ENCODE measurements at places on chromosomes 12 and 14.

GRCh38 chr14:35682802-35683201 is 126.3 kb downstream of the RALGAPA1 start:
- DNase-seq = no peak

DNA sequence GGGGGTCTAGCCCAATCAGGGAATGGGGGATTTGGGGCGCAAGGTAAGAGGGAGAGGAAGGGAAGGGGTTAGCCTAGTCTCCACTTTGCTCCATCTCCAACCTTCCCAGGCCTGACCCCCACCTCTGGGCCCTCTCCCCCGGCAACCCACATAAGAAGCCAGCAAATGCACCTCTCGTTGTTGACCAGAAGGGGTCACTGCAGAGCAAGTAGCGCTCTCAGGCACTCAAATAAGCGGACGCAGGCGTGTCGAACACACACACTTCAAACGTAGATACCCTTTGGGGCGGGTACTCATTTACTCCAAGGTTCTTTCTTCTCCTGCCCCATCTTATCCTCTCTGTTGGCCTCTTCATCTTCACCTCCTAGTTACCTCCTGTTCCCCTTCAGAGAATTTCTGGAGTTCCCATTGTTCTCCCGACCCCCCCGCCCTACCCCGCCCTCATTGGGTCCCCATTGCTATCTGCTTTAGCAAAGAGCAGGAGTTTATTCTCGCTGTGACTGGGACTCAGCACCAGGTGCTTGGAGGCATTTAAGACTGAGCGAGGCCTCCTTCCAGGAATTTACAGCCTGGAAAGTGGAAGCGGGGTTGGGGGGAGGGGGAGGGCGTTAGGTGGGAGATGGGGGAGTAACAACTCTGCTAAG is 1.5 kb upstream of the SRRM4 start:
- DNase-seq = peak; percentile 66

GRCh38 chr12:116922194-116922897 is 11.6 kb downstream of the FBXW8 start:
- DNase-seq = no peak

- DNase-seq = no peak
Observed at GRCh38 chr12:6768437-6768914, 2.3 kb downstream of the PTMS start.

- no peak for DNase-seq
Observed at GRCh38 chr14:64080452-64080851, 213.7 kb downstream of the ESR2 start.

- DNase-seq = no peak
Observed at GRCh38 chr12:103455020-103455763, 40.6 kb downstream of the C12orf42 start.

DNA sequence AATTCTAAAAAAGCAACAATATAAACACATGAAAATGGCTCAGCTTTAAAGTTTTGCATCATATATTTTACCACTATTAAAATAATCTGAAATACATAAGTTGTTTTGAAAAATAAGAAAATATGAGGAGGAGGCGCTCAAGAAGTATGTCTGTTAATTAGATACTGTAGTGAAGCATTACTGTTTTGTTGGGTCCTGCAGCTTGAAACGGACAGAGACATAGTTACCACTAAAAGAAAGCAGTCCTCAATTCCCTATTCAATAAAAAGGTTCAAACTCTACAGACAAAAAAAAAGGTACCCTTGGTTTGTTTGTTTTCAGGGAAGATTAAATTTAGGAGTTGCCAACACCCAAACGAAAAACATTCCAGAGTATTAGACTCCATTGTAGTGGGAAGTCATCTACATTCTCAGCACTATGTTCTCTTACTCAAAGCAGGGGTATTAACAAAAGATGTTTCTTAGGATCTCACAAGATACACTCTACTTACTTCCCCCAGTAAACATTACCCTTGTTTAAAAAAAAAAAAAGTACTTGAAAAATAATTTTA is 3.0 kb downstream of the PAWR start:
- no peak for DNase-seq

DNA sequence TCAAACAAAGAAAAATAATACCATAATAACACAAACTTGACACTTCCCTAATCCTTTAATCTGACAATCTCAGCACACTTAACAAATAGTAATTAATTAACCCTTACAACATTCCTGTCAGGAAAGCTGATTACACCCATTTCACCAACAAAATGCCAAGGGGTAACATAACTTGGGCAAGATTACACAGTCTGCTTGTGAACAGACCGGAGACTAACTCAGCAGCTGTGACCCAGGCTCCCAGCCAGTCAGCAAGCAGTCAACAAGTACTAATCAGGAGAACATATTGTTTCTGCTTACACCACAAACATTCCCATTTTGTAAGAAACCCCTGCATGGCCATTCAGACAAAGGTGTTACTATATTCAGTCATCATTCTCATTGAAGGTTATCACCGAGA is 592.5 kb upstream of the FLRT2 start:
- DNase-seq = no peak

- DNase-seq = no peak
Observed at GRCh38 chr14:56262530-56262929, 144.3 kb downstream of the PELI2 start.

- no peak for DNase-seq
Observed at GRCh38 chr14:45270031-45270430, 17.0 kb upstream of the MIS18BP1 start.

- no peak for DNase-seq
Observed at GRCh38 chr14:35932659-35933159, 106.6 kb downstream of the BRMS1L start.

DNA sequence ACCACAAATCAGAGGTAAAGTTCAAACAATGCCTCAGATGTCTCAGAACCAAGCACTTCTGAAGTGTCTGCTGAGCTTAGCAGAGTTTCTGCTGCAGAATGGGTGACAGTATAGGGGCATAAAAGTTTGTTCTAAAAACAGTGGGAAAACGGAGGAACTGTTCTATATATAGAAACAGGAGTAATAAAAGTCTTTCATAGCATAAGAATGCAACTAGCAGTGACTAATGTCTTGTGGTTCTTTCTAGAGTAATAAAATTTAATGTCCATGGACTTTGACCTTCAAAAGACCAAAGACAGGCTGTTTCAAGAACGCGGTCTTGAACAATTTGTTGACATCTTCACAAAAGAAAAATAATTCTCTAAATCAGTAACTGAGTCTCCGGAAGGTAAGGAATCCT is 107.5 kb upstream of the FAR2 start:
- no peak for DNase-seq

DNA sequence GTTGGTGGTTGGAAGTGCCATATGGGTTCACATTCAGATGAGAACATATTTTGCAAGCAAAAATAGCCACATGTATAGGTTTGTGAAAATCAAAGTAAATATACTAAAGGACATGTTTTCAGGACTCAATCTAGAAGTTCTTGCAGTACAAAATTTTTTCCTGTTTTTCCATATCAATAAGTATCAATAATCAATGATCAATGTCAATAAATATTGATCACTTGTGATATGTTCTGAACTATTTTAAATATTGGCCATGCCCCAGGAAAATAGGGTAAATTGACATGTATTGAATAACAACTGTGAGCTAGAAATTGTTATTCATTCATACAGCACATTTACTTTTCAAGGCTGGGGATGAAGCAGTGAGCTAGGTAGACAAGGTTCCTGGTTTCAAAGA is 24.3 kb downstream of the ALG10 start:
- no peak for DNase-seq

- no peak for DNase-seq
Observed at GRCh38 chr14:95575840-95576473, 41.1 kb downstream of the GLRX5 start.

DNA sequence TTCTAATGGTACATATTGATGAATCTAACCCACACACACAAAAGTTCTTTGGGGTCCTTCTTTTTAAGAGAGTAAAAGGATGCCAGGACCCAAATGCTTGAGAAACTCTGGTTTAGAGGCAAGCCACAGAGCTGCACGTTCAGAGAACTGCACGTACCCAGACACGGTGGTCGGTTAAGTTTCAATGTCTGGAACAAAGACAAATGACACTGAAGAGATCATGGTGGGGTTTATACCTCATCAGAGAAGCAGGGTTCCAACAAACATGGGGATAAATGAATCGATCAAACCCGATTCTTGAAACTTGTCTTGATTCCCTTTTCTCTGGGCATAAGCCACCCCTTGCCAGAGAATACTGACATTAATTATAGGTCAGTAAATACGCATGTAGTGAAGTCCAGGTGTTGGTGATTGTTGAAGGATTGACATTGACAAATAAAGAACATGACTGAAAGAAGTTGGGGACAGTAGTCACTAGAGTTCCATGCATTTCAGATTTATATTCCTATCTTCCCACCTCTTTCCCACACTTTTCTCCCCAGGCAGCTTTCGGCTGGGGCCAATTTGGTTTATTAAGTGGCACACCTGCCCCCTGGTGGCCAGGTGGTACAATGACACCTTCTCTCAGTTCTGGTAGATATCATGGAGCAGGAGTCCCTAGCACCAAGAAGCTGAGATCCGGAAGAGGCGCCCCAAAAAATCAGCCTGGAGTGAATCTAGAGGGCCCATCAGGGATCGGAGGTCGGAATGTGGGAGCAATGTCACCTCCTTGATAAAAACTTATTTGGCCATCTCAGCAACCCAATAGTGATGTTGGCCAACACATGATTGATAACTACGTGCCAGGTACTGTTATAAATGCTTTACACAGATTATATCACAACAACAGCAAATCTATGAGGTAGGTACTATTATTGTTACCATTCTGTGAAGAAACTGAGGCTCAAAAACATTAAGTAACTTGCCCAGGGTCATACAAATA is 17.8 kb upstream of the HDAC7 start:
- no peak for DNase-seq

GRCh38 chr12:21305661-21306060 is 29.1 kb downstream of the SLCO1A2 start:
- DNase-seq = no peak

- DNase-seq = no peak
Observed at GRCh38 chr12:31715283-31715825, 13.5 kb downstream of the AMN1 start.

DNA sequence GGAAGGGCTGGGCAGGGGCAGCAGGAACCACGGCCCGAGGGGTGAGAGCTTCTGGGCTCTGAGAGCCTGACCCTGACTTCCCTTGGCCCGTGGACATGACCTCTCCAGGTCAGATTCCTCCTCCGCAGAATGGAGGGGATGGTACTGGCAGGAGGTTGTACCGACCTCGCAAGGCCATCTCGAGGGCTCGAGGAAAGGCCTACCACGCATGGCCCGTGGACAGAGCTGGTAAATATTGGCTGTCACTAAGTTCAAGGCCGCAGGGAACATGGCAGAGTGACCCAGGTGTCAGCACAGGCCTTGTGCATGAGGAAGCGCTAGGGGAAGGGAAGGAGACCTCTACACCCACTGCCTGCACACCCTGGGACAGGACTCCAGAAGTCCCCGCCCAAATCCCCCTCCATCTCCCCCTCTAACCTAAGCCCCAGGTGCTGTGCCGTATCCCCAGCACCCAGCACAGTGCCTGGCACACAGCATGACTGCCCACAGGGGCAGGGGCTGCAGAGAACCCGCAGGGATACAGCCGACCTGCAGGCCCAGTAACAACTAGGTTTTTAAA is 54.9 kb upstream of the PPP2R5C start:
- DNase-seq = no peak

DNA sequence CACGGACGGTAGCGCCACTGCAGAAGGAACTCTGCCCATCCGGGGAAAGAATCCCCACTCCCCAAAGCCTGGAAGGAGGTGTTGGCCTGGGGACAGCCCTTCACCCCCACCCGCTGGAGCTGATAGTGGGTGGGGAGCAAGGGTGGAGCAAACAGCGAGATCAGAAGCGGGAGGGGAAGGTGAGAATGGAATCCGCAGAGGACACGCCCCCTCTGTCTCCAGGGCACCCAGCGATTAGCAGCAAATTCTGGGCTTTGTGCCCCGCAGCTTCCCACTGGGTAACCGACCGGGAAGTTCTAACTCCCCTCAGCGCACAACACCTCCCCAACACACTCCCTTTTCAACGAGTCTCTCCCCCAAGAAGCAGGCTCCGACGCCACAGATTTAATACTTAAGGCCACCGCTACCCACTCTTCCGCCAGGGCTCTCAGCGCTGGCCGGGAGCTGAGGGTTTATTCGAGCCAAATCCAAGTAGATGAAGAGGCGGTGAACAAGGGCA is 1.4 kb downstream of the SLC25A29 start:
- no peak for DNase-seq

DNA sequence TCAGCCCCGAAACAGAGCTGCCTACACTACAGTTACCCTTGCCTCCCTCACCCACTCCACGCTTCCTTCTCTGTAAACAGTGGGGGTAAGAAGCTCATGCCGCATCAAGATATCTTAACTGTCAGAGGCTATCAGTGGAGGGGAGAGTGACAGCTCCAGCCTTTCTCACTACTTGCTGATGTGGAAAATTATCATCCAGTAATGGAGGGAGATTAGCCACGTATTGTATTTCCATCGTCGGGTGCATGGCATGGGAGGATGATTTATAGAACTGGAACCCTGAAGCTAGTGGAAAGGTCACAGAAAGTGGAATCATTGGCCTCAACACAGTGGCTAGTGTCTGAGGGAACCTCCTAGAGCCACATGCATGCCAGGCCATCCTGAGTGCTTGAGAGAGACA is 270.9 kb upstream of the FKBP4 start:
- DNase-seq = no peak

DNA sequence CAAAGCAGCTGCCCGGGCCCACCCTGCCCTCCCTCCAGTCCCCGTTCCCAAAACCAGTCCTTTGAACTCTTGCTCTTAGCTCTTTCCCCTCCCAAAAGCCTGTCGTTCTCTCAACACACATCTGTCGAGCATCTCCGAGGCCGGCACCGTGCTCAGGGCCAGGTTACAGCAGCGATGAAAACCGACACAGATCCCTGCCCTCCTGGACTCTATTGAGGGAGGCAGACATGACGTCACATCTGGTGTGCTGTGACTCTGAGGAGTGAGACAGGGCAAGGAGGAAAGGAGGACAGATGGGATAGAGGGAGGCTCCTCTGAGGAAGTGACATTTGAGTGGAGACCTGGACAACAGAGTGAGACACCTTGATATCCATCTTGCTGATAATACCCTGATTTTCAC is 34.6 kb upstream of the PWP1 start:
- DNase-seq = no peak

DNA sequence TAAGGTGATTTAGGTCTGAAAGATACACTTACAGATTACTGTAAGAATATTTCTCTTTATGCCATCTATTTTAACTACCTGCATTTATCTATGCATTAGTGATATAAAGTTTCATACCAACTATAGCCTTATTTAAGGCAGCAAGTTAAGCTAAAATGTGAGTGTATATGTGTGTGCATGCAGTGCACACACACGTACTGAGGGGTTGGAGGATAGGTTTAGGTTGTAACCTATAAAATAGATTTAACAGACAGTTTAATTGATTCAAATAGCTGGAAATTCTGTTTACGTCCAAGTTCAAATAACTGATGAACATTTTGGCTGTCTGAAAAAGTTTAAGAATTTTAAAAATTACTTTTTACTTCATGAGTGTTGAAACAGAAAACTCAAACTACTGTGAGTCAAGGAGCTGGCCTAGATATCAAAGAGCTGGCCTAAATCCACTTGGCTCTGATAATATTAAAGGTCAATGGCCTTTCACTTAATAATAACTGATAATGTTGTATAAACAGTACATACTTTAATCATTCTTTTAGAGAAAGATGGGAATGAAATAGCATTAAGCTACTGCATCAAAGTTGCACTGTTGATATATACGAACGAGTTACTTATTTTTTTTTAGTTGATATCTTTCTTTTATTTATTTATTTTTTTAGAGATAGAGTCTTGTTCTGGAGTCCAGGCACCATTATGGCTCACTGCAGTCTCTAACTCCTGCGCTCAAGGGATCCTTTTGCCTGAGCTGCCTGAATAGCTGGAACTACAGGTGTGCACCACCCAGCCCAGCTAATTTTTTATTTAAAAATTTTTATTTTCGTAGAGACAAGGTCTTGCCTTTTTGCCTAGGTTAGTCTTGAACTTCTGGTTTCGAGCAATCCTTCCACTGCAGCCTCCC is 13.8 kb upstream of the KCNJ8 start:
- DNase-seq = no peak

All from NCI-H446 treated with DMSO at 0.1 percent for 48 hours (cell line).